Activated CD4-positive, alpha-beta memory T cell treated with anti-CD3 and anti-CD28 coated beads for 36 hours (primary cell): ENCODE measurements at places on chromosomes 12 and 14. TPM values are rescaled to one million over a fixed set of nuclear protein-coding genes. Genes with fewer than 3 reads are reported as not detected.

GRCh38 chr14:66717561-66718140 lies 209.7 kb downstream of the GPHN start:
- H3K27ac ChIP-seq: no peak overlapping the region
- no peak overlapping the region for H3K4me3 ChIP-seq
- peaks cover 21% of the 10 kb centered on the region for H3K4me1 ChIP-seq
- H3K36me3 ChIP-seq: peaks cover 26% of the 10 kb centered on the region

DNA sequence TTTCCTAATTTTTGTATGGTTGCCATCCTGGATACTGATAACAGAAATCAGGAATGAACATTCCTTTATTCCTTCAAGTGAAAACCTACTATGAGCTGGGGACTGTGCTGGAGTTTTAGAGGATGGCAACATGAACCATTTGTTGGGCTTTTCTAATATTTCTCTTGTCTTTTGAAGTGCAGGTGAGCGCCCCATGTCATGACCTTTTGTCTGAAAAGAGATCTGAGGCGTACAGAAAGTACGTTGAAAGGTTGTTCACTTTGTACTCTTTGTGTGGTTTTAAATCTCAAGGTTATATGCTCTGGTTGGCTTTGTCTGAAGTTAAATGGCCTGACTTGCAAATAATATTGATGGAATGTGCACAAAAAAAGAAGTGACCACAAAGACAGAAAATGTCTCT lies 79.0 kb downstream of the GAS2L3 start:
- peaks cover 5% of the 10 kb centered on the region for H3K27me3 ChIP-seq
- no peak for DNase-seq
- H3K4me3 ChIP-seq: no peak overlapping the region
- no peaks in the 10 kb centered on the region for H3K4me1 ChIP-seq
- H3K36me3 ChIP-seq: no peaks in the 10 kb centered on the region

- DNase-seq: no peak
- no peaks in the 10 kb centered on the region for H3K4me1 ChIP-seq
- no peak overlapping the region for H3K27ac ChIP-seq
- no peak overlapping the region for H3K4me3 ChIP-seq
Measured at GRCh38 chr12:84877340-84877739, 35.3 kb downstream of the SLC6A15 start.

DNA sequence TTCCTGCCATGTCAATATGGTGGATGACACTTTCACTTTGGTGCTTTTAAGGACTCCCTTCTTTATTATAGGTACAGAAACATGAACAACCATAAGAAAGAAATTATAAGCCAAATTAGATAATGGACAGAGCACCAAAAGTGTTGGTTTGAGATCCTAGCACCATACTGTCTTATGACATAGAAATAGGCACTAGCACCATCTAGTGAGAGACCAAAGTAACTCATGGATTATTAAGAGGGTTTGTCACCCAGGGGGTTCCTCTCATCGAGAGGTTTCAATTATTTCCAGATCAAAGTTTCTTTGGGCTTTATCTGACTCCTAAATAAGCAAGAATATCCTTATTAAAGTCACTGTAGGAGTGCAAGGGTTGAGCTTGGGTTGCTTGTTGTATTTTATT lies 153.0 kb upstream of the DIO2 start:
- no peaks in the 10 kb centered on the region for H3K4me1 ChIP-seq
- no peaks in the 10 kb centered on the region for H3K36me3 ChIP-seq
- H3K27ac ChIP-seq: no peak overlapping the region
- H3K27me3 ChIP-seq: no peaks in the 10 kb centered on the region

GRCh38 chr12:83318386-83319098 lies 631.8 kb downstream of the TMTC2 start:
- DNase-seq: no peak
- H3K27ac ChIP-seq: no peak overlapping the region
- H3K4me1 ChIP-seq: no peaks in the 10 kb centered on the region
- no peak overlapping the region for H3K4me3 ChIP-seq

- H3K36me3 ChIP-seq: peaks cover 63% of the 10 kb centered on the region
- H3K27ac ChIP-seq: peak overlapping the region; percentile 98
- H3K4me1 ChIP-seq: peaks cover 74% of the 10 kb centered on the region
- DNase-seq: peak; percentile 82
Measured at GRCh38 chr12:46209914-46210872, 58.6 kb downstream of the SLC38A1 start.

DNA sequence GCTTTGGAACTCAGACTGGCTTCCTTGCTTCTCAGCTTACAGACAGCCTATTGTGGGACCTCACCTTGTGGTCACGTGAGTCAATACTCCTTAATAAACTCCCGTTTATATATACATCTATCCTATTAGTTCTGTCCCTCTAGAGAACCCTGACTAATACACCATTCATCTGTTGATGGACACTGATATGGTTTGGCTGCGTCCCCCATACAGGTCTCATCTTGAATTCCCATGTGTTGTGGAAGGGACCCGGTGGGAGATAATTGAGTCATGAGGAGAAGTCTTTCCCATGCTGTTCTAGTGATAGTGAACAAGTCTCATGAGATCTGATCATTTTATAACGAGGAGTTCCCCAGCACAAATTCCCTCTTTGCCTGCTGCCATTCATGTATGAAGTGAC lies 57.0 kb downstream of the OTOGL start:
- no peak overlapping the region for H3K27ac ChIP-seq
- no peak for DNase-seq
- no peak overlapping the region for H3K4me3 ChIP-seq

DNA sequence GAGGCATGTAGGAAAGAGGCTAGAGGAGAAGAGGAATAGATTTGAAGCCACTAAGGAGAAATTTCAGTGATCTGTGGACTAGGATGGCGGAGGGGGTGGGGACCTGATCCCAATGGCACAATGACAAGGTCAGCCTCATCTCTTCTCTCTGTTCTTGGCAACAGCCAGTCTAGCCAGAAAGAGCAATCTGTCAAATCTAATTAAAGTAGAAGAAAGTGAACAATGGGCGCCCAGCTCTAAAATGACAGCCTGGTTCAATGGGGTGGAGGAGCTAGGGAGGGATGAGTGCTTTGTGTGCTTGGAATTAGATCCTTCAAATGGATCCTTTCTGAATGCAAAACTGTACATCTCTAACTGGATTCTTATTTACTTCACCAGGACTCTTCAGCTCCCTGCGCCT lies 37.2 kb upstream of the TUBA1C start:
- H3K36me3 ChIP-seq: no peaks in the 10 kb centered on the region
- H3K27me3 ChIP-seq: no peaks in the 10 kb centered on the region

GRCh38 chr12:105933671-105934665 lies 204.8 kb downstream of the NUAK1 start:
- no peaks in the 10 kb centered on the region for H3K36me3 ChIP-seq
- H3K27ac ChIP-seq: no peak overlapping the region
- no peak for DNase-seq

Gene NDRG2
- total RNA-seq: 7.7 TPM

Gene PSMC1
- 107 TPM for total RNA-seq

Gene TC2N
- total RNA-seq: 46.6 TPM

Gene MSI1
- 1.5 TPM for total RNA-seq

Gene KIF5A
- 0.99 TPM for total RNA-seq
